Large intestine (tissue), 12 donors: ENCODE measurements at places on chromosomes 12 and 14. TPM values are rescaled to one million over a fixed set of nuclear protein-coding genes. Genes with fewer than 3 reads are reported as not detected.

The GZMH gene
- 0.70 TPM for polyA plus RNA-seq

DNA sequence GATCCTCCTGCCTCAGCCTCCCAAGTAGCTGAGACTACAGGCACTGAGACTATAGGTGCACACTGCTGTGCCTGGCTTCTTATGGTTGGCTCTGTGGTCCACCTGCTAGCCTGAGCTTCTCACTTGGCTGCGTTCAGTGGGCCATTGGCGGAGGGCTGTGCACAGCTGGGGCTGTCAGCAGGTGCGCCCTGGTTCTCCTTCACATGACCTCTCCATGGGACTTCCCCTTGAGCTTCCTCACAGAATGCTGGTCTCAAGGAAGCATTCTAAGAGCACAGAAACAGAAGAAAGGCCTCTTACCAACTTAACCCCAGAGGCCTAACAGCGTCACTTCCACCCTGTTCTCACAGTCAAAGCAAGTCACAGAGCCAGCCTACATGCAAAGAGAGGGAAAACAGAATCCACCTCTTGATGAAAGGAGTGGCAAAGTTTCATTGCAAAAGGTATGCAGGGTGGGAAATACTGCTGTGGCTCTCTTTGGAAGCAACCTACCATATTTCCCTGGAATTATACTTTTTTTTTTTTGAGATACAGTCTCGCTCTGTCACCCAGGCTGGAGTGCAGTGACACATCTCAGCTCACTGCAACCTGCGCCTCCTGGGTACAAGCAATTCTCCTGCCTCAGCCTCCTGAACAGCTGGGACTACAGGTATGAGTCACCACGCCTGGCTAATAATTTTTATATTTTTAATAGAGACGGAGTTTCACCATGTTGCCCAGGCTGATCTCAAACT is 9.3 kb downstream of the RILPL2 start:
- no peak for DNase-seq

- peak; percentile 65 for DNase-seq
Measured at GRCh38 chr12:94792693-94793092, 142.3 kb upstream of the TMCC3 start.

- DNase-seq, result no peak
Measured at GRCh38 chr14:91367173-91368171, 50.1 kb downstream of the CCDC88C start.

DNA sequence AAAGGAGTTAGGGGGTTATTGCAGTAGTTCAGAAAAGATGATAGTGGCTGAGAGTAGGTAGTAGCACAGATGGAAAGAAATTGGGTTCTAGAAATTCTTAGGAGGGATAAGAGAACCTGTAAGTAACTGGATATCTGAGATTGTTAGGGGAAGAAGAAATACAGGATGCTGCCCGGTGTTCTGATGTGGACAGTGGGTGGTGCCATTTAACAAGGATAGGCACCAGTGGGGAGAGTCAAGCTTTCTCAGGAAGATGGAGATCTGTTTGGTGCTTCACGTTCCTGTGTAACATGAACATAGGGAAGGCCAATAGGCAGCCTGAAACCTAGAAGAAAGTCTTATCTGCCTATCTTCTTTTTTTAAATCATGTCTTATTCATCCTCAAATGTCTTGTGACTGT is 245.9 kb downstream of the NPAS3 start:
- no peak for DNase-seq

- DNase-seq, result no peak
Measured at GRCh38 chr12:12115514-12115913, 44.8 kb downstream of the BCL2L14 start.
